GM18507 (cell line): ENCODE measurements at places on chromosomes 13 and 19.
A peak's percentile ranks its signal among the peaks of the same experiment; 100 is the strongest.

- no peak for DNase-seq
Measured at GRCh38 chr19:49474542-49474924, 518 bp downstream of the FLT3LG start.

GRCh38 chr13:42544246-42544926 is 29.6 kb upstream of the TNFSF11 start:
- no peak for DNase-seq

DNA sequence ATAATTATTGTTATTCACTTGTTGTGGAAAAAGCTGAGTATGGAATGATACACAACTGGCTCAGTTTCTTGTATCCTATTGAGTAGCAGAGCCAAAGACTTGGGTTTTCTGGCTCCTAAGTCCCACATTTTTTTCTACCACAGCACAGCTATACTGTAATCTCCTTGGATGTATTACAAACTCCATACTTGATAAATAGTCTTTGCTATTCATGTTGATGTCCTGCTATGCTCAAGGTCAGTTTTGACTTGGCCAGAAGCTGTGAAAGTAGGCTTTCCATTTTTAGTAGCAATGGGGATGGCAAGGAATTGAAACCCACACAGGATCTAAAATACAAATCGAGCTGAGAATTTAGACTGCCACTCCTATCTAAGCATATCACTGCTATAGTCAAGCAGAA is 79.1 kb downstream of the B3GLCT start:
- DNase-seq: no peak

- DNase-seq: no peak
Measured at GRCh38 chr19:10052602-10053360, 33.3 kb upstream of the SHFL start.

- DNase-seq: no peak
Measured at GRCh38 chr13:113410472-113411201, 42.7 kb downstream of the ADPRHL1 start.

- no peak for DNase-seq
Measured at GRCh38 chr19:49017041-49017665, at the start of gene LHB. Gene LHB (minus strand): TSS chr19:49017091. CDS start chr19:49017081, 10 bp downstream.

DNA sequence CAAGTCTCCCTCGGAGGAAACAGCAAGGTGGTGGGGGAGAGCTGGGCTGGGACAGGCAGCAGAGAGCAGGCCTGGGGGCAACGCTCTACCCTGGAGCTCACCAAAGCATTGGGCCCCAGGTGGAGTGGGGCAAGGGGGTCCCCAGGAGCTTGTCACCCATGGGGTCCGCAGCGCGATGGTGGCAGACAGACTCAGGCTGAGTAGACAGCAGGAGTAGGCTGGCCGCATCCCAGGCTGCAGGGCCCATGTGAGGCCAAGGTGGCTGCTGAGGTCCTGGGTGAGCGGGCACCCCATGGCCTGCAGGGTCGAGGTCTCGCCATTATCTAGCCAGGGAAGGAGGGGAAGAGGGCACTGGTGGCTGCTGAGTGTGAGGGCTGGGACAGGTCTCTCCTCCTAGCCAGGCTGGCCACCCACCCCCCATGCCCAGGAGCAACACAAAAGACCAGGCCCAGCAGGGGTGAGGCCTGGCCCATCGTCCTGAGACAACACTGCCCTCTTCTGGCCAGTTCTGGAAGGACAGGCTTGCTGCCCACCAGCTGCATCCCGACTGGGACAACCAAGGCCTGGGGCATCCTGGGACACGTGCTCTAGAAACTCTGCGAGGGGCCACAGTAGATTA is 33.1 kb downstream of the CEBPG start:
- peak; percentile 67 for DNase-seq

- DNase-seq: no peak
Measured at GRCh38 chr13:33174491-33174890, 111.1 kb downstream of the STARD13 start.
